HFFc6 (cell line): ENCODE measurements at places on chromosomes 16 and 17.

DNA sequence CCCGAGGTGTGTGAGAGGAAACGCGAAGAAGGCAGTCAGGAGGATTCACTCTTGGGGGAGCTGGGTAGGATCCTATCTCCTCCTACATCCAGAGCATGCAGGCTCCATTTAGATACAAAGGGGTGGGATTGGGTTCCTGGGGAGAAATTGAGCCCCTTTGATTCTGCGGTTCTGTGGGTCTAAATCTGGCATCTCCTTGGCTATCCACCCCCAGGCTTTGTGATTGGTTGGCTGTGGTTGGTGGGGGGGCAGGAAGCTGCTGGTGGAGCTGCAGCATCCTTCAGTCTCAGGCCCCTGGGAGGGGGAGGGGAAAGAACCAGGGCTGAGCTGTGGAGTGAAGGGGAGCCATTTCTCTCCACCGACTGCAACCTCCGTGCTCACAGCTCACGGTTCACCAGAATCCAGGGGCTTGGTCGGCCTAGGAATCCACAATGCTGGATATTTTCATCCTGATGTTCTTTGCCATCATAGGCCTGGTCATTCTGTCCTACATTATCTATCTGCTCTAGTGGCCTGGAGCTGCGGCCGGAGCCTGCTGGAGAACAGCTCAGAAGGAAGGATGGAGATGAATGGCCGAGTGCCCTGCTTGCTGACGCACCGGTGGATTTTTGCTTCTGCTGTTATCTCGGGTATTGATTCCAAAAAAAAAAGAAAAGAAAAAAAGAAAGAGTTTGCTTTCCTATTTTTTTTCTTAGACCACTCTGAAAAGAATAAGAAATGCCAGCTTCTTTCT lies at the start of gene LASP1NB:
TSS of gene LASP1NB (plus strand) at position 352 of the 733 bp plus-strand sequence.
- no peak for DNase-seq

DNA sequence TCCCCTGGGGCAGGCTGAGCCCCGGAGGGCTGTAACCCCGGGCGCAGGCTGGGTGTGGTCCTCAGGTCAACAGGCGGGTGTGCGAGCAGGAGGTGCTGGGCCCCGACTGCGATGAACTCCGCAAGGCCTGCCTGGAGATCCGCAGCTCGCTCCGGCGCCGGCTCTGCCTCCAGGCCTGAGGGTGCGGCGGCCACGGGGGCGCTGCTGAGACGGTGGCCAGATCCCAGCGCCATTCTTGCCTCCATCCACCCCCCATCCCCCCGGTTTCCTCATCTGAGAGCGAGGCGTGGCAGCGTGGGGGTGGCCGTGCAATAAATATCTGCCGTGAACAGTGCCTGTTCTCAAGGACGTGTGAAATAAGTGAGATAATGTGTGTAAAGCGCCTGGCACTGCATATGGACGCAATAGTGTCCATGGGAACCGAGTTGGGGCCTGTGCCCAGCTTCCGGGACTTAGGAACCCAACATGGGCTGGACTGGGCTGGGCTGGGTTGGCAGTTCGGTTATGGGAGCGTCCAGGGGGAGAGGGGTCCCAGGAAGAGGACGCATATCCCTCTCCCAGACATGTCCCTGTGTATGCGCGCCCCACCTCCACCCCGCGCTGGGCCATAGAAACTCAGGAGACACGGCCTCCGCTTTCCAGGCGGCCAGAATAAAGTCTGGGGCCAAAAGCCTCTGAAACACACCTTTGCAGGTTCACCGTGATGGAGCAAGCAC lies 15.0 kb downstream of the ZNF213 start:
- DNase-seq: no peak

- no peak for DNase-seq
These were observed 135.8 kb downstream of the CCDC182 start for GRCh38 chr17:57609125-57609877.

- no peak for DNase-seq
These were observed 20.9 kb upstream of the TIMP2 start for GRCh38 chr17:78946131-78946530.

DNA sequence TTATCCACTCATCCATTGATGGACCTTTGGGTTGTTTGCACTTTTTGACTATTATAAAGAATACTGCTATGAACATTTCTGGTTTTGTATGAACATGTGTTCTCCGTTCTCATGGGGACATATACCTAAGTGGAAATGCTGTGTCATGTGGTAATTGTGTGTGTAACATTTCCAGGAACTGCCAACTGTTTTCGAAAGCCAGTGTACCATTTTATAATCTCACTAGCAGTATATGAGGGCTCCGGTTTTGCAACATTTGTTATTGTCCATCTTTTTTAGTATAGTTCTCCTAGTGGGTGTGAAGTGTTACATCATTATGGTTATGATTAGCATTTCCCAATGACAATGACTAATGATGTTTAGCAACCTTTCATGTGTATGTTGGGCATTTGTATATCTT lies 5.1 kb upstream of the TRIM25 start:
- no peak for DNase-seq

GRCh38 chr17:30552994-30553566 lies 75.9 kb downstream of the GOSR1 start:
- DNase-seq: no peak

DNA sequence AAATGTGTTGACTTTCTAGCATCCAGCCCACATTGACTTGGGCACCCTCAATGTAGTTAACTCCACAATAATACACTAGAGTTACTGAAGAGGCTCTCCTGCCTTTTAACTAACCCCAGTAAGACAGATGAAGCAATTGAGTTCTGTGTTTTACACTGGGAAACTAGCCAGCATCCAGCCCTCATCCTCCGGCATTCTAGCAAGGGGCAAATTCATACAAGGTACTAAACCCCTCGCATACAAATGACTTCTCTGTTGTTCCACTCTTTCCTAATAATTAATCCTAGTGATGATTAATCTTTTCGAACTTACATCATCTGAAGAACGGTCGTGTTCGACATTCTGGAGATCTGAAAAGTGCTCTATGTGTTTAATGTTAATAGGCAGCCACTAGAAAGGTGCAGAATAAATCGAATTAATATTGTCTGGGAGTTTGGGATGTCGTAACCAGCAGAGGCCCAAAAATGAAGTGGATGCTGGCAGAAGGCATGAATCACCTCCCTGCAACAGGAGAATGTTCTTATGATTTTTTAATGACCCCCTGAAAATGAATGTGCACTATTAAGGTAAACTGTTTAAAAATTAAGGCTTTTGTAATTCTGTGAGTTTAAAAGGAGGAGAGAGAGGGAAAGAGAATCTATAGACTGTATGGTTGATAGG lies 249.4 kb downstream of the SNX29 start:
- DNase-seq: no peak

- no peak for DNase-seq
These were observed 152.0 kb downstream of the SDK2 start for GRCh38 chr17:73492125-73492820.

DNA sequence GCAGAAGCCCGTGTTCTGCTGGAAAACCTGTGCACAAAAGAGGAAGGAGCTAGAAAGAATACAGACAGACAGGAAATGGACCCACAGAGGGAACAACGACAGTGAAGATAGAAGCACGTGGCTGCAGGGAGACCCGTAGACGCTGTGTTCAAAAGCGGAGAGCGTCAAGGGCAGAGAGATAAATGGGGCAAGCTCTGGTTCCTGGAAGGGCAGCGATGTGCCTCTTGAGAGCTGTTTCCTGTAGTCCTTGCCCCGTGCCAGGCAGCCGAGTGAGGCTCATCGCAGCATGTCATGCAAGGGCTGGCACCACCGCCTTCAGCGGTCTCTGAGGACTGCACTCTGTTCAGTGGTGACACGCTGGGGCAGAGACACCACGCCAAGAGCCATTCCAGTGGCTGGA lies 43.6 kb upstream of the CACNG5 start:
- no peak for DNase-seq
